ENCODE measurements at places on chromosomes 5 and 9.

GRCh38 chr9:36632892-36633291 is 60.2 kb downstream of the MELK start:
- no peak for DNase-seq

- DNase-seq = no peak
Measured at GRCh38 chr5:124043456-124043855, 531.5 kb downstream of the CSNK1G3 start.

DNA sequence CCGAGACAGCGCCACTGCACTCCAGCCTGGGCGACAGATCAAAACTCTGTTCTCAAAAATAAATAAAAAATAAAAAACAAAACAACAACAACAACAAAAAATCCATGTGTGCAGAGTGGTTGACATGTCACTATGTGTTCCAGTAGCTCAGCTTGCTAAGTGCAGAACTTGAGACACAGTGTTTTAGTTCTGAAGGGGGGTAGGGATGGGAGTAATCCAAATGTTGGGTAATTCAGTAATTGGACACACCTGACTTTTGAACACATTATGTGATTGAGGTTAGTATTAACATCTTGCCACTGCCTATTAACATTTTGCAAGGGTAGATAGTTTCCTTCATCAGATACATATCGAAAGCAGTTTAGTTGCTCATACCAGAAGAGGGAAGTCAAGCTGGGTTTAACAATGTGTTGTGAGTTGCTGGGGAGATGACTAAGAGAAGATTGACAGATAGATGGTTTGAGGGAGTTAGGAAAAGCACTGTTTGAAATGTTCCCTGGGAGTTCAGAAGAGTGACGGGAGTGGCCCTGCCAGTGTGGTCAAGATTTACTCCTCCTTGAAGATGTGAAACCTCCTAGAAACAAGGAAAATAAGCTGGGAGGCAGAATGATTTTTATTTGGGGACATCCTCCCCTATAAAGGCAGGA is 928 bp downstream of the HACD4 start:
- DNase-seq = no peak

DNA sequence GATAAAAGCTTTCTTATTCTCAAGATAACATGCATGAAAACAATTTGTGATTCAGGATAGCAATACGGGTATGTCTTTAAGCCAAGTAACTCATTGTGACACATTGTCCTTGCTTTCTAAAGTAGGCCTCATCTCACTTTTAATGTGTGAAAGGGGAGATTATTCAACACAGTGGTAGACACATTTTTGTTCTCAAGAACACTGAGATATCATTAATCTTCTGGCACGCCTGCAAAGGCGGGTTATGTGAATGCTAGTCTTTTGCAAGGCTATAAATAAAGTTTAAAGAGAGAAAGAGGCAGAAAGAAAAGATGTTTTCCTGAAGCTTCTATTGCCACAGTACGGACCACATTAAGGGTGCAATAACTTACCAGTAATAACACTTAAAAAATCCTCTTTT is 181.8 kb upstream of the MEF2C start:
- DNase-seq = no peak

DNA sequence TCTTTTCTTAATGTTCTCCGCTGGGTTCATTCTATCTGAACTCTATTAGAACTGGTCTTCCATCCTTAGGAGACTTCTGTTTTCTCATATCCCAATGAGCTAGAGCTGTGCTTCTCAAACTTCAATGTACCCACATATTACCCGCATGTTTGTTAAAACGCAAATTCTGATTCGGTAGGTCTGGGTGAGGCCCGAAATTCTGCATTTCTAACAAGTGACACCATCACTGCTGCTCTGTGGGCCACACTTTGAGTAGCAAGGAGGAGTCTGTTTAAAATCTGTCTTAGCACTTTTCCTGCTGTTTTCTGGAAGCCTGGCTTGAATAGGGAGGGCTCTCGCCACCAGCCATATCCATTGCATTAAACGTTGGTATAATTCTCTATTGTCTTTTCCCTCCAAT is 151.9 kb upstream of the CLINT1 start:
- DNase-seq = no peak

- no peak for DNase-seq
Measured at GRCh38 chr5:173473288-173473687, 143.2 kb downstream of the BOD1 start.

All from esophagus squamous epithelium (tissue), 5 donors.